ENCODE measurements at places on chromosomes 16 and 17. TPM values are rescaled to one million over a fixed set of nuclear protein-coding genes. Genes with fewer than 3 reads are reported as not detected.

CCL2 gene
- total RNA-seq = not detected

TVP23B gene
- 152 TPM for total RNA-seq

STXBP4 gene
- 2.1 TPM for total RNA-seq

OR1F1 gene
- total RNA-seq = not detected

UNC45B gene
- not detected for total RNA-seq

ARHGAP44 gene
- total RNA-seq = 1.7 TPM

Measured in bronchial epithelial cell (primary cell).